ENCODE measurements at places on chromosomes 12 and 14.

- no peak for DNase-seq
Observed at GRCh38 chr12:93154753-93155480, 222.8 kb upstream of the NUDT4 start.

GRCh38 chr14:69715725-69716477 lies 51.0 kb upstream of the SRSF5 start:
- DNase-seq = peak; percentile 78

- no peak for DNase-seq
Observed at GRCh38 chr12:113900716-113901115, 65.4 kb downstream of the RBM19 start.

DNA sequence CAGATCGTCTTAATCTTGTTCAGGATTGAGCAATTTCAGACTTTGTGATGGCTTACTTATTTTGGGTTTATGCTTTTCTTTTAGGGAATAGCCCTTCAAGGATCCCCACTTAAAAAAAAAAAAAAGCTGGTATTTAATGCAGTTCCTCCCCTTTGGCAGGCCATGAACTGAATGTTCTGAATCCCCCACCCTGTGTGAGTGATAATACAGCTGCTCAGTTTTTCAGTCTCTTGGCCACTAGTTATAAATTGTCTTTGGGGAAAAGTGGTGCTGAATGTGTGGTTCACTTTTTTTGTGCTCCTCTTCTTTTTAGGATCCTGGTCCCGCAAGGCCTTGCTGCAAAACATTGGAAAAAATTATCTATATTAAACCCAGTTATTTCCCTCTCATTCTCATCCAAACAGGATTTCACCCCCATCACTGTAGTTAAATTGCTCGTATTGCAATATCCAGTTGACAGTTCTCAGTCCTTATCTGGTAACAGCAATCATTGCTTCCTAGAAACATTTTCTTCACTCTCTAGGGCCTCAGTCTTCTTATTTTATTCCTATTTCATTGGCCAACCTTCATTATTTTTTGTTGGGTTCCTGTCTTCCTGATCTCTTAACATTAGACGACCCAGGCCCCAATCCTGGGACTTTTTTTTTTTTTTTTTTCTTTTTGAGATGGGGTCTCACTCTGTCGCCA lies 73.1 kb upstream of the PAWR start:
- no peak for DNase-seq

DNA sequence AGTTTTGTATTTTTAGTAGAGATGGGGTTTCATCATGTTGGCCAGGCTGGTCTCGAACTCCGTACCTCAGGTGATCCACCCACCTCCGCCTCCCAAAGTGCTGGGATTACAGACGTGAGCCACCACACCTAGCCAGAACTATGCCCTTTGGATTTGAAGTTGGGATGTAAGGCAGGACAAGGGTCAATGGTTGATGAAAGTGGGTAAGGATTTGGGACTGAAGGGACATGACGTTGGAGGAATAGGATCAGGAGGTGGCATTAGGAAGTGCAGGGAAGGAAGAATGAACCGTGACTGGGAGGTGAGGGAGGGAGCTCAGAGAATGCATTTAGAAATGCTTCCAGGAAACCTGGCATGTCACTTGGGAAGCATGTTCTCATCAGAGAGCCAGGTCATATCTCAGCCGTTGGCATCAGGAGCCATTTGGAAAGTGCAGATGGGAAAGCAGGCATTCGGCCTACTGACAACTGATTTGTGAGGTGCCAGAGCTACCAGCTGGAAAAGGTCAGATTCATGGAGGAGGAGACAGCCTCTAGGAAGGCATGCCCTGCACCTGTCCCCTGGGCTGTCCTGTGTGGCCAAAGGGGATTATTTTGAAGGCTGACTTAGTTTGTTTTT lies 2.2 kb downstream of the CRADD start:
- DNase-seq = peak; percentile 68

- no peak for DNase-seq
Observed at GRCh38 chr14:92877757-92878431, 45.1 kb upstream of the CHGA start.

DNA sequence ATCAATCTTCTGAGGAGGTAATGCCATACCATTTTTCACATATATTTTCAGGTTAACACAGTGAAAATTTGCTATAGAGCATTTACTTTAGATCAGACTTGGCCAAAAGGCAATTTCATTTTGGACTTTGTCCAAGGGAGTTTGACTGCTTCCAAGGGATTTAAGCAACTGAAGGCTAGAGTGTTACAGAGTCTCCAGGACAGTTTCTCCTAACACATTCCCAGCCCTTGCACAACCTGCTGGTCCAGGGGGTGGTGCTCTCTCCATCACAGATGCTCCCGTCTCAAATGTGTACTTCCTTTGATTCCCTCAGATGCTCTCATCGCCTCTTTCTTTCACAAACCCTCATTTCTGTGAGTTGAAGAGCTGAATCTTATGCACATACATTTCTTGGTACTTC lies 143.1 kb downstream of the TPH2 start:
- no peak for DNase-seq

DNA sequence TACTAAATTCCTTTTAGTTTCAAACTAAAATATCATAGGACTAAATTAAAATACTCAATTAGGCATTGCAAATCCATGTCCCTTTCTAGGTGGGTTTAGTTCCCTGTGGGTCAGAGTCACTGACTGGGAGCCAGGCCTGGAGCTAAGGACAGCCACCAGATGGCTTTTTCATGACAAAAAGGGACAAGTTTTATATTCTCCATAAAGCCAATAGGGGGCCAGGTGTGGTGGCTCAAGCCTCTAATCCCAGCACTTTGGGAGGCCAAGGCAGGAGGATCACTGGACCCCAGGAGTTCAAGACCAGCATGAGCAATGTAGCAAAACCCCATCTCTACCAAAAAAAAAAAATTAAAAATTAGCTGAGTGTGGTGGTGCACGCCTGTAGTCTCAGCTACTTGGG lies 35.4 kb upstream of the EIF5 start:
- no peak for DNase-seq

DNA sequence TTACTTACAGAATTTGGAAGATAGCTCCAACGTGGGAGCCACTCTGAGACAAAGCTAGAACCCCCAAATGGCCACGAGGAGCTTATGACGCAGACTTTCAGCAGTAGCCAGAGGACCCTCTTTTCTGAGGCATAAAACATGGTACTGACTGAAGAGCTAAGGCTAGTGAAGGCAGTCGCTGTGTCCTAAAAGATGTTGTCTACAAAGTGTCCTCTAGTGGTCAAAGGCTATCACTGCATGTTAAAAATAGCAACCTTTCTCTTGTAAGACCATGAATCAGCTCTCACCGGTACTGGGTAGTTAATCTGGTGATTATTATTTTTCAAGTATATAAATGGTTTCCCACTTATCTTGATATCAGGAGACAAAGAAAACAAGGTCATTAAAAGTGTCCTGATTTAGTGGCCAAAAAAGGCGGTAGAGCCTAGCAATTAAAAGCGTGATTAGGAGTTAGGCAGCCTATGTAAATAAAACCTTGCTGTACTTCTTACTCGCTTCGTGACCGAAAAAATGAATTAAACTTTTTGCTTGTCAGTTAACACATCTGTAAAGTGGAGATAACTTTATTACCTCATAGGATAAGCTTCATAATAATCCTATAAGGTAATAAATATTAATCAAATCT lies 47.0 kb upstream of the LGR5 start:
- peak; percentile 67 for DNase-seq

- DNase-seq = no peak
Observed at GRCh38 chr12:65430006-65430405, 151.5 kb downstream of the MSRB3 start.

GRCh38 chr12:82187595-82187994 lies 170.6 kb downstream of the CCDC59 start:
- DNase-seq = no peak

GRCh38 chr12:121250359-121250758 lies 40.4 kb downstream of the P2RX4 start:
- no peak for DNase-seq

GRCh38 chr12:122362755-122363154 lies 59.7 kb downstream of the CLIP1 start:
- no peak for DNase-seq

GRCh38 chr12:32692358-32692757 lies 13.3 kb downstream of the DNM1L start:
- no peak for DNase-seq

DNA sequence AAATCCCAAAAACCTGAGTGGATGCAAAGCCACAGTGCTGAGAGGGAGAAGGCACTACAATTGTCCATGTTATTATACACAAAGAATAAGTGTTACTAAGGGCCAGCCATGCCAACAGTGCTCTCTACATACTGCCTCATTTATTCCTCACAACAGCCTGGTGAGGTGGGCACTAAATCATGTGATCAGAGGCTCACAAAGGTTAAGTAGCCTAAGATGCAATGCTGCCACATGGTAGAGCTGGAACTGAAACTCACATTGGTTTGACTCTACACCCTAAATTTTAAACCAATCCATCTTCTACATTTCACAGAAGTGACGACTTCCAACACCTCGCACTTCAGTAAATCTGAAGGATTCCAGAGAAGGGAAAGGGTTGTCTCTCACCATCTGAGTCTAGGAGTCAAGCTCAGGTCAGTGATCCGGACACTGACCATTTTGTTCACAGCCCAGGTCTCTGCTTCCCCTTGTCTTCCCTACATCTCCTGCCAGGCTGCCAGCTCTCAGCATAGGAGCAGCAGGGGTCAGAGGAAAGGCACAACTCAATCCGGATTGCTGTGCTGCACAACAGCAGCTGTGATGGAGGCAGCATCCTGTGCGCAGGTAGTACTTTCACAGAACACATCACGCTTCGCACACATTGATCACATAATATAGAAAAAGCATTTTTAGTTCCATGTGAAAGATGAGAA lies 29.6 kb downstream of the NID2 start:
- DNase-seq = no peak

DNA sequence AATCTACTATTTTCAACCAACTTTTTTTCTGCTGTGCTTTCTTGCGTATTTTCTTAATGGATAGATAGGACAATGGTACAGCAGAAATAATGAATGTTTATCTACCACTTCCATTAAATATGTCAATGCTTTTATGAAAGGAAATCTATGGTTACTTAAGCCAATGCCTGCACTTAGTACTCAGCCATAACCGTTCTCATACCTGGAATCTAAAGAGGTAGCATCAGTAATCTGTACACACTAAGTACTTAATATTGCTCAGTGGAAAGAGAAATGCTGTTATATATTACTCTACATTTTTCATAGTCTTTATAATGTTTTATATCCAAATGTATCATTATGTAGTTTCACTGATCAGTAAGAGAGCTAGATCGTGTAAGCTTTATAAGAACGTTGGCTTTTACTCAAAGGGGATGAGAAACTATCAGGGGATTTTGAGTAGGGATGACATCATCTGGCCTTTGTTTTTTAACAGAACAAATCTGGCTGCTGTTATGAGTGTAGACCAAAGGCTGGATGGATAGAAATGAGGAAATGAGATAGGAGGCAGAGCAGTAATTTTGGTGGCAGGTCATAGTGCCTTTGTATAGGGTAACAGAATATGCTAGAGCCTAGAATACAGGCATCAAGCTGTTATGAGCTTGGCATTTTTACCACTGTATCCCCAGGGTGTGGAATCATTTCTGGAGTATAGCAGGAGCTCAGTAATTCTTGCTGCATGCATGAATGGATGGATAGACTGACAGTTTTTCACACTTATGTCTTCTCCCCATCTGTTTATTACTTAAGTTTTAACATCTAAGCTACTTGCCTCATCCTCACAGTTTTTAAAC lies 34.0 kb downstream of the ALG10B start:
- DNase-seq = no peak

DNA sequence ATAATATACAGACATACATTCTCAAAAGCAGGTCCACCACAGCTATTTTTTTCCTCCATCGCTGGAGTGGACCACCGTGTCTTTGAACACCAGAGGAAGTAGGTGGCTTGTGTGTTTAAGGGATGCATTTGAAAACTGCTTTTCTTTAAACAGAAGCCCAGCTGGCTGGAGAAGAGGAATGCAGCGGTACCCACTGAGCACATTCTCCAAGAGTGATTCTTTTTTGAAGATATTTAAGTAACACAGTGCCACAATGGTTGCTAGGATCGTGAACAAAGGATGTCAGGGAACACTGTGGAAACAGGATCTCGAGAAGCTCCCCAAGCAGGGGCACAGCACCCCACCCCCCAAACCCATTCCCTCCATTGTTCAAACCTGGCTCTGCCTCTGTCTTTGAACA lies 286.6 kb upstream of the PWP1 start:
- DNase-seq = peak; percentile 45

- peak; percentile 97 for DNase-seq
Observed at GRCh38 chr14:50955373-50956043, 11.2 kb upstream of the PYGL start.

- DNase-seq = no peak
Observed at GRCh38 chr12:122183588-122183940, 641 bp downstream of the LRRC43 start.

DNA sequence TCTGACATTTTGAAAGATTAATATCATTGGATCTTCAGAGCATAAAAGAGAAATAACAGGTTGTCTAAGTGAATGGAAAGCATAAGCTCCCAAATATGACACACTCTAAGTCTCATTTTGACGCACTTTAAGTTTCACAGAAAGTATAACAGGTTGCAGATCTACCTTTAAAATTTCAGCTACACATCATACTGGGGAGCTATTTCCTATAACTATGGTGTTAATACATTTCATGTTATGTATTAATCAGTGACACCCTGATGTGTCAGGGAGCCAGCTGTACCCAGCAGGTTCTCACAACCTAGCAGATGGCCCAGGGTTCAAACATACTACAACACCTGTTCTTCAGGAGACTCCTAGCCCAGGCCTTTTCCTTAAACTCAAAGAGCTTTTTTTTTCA lies 31.1 kb upstream of the TMX1 start:
- DNase-seq = no peak

DNA sequence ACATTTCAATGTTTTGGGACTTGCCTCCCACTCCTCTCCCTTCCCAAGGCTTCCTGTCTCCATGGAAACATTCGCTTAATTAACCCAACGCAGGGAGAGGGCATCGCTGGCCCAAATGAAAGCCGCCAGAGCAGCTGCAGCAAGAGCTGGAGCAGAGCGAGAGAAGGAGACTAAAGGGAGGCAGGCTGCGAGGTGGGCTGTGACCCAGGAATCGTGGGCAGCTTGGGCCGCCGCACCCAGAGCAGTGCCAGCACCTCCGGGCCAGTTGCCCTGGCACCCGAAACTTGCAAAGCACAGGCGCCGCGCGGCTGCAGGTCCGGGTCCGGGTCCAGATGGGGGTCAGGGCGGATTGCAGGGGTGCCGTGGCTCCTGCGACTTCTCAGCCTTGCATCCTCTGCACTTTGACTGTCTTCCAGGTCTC lies 43.5 kb upstream of the PTPRQ start:
- DNase-seq = peak; percentile 48

DNA sequence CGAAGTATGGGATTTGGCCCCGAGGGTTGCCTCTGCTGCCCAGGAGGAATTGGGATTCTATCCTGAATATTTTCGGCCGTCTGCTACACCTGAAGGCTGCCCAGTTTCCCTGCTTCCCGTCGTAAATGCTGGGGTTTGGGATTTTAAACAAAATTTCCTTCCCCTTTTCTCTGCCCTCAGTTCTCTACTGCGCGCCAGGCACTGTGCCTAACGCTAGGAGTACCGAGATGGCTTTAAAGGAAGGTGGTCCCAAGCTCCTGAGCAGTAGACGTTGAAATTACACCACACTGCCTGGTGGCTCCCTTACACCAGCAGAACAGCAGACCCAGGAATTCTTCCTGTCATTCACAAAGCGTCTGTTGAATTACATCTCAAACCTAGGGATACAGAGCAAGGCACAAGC lies 566 bp upstream of the PRDM4 start:
- DNase-seq = peak; percentile 4

Measured in M059J (cell line).